ENCODE measurements at places on chromosomes 12 and 14. TPM values are rescaled to one million over a fixed set of nuclear protein-coding genes. Genes with fewer than 3 reads are reported as not detected.

DNA sequence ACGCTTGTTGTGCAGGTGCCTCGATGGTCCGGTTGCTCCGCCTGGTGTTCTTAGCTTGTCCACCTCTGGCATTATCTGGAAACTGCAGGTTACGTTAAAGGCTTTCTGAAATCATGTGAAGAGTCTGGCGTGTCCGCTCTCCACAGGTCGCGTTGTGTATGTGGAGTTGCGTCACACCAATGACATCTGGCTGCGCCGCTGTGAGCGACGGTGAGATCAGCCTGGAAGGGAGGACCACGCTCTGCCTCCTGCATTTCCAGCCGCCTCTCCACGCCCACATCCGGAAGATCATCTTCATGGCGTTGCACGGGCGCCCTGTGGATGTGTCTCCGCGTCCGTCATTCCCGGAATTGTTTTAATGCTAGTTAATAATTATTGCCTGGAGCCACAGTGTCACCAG lies 50.6 kb upstream of the GALNT9 start:
- no peak for DNase-seq
- H3K36me3 ChIP-seq, result no peaks in the 10 kb centered on the region
- H3K27ac ChIP-seq, result no peak overlapping the region
- peaks cover 12% of the 10 kb centered on the region for H3K27me3 ChIP-seq
- H3K4me3 ChIP-seq, result no peak overlapping the region

DNA sequence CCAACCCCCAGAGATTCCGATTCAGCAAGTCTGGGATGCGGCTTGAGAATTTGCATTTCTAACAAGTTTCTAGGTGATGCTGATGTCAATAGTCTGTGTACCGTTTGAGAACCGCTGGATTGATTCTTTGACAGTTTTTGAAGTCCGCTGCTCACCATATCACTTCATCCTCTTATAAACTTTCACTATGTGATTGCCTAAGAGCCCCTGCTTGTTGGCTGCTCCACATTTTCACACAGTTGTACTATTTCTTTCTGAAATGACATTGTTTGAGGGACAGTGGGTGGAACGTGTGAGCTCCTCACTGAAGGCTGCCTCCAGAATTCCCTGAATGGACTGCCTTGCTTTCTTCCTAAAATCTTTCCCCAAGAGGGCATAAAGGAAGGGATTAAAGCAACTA lies 7.7 kb downstream of the C3AR1 start:
- peaks cover 14% of the 10 kb centered on the region for H3K36me3 ChIP-seq
- peaks cover 3% of the 10 kb centered on the region for H3K27me3 ChIP-seq
- no peak for DNase-seq
- no peak overlapping the region for H3K4me3 ChIP-seq

DNA sequence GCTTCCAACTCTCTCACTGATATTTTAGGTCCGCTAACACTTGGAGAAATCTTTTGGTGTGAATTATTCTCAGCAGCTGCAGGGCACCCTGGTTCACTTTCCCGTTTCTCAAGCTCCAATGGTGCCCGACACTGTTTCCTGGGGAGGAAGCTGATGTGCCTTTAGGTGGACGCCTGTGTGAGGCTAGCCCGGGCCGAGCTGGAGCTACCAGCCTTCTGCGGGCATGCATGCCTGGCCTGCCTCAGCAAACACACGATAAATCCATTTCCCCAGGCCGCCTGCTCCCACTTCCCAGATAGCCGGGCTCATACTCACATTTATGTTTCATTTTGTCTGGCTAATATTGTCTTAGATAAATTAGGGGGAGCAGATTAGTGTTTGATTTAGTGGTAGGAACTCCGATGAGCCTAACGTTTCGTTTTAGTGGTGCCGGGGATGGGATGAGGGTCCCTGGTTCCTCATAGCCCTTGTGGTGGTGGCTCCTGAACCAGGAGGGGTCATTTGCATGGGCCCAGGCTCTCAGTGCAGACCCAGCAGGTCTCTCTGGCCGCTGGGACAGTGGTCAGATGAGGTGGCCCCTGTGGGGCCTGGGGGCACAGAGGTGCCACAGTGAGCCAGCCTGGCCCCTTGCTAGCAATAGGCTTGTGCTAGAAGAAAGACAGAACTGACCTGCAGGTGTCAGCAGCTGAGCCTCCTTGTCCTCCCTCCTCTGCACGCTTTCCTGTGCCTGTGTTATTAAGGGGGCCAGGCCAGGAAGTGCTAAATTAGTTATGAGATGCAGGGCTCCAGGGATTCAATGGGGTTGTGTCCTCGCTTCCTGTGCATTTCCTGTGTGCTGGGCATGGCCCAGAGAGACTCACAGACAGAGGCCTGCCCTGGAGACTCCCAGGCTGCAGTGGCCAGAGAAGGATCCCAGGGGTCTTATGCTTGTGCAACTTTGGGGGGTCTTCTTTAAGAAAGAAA lies 88.3 kb downstream of the KIF26A start:
- peaks cover 12% of the 10 kb centered on the region for H3K27me3 ChIP-seq
- no peak overlapping the region for H3K4me3 ChIP-seq
- H3K27ac ChIP-seq, result no peak overlapping the region
- H3K4me1 ChIP-seq, result peaks cover 12% of the 10 kb centered on the region
- DNase-seq, result no peak

DNA sequence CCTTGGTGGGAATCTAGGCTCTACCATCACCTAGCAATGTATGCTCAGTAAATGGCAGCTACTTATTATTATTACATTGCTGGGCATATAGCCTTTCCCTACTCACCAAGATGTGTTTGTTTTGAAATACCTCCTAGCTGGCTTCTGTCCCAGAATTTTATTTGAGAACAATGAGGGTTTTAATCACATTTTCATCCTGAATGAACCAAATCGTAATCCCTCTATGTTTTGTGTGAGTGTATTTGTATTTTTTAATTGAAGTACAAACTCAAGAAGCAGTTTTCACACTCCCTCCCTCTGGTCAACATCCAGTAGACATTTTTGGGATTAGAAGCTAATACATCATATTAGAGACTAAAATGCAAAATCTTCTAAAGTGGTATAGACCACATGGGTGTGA lies 7.6 kb downstream of the SLC7A8 start:
- no peaks in the 10 kb centered on the region for H3K36me3 ChIP-seq
- H3K4me1 ChIP-seq, result peaks cover 3% of the 10 kb centered on the region
- no peak for DNase-seq
- peaks cover 1% of the 10 kb centered on the region for H3K27me3 ChIP-seq
- H3K27ac ChIP-seq, result no peak overlapping the region

- peaks cover 3% of the 10 kb centered on the region for H3K36me3 ChIP-seq
- H3K27ac ChIP-seq, result no peak overlapping the region
- no peaks in the 10 kb centered on the region for H3K4me1 ChIP-seq
- H3K27me3 ChIP-seq, result peaks cover 1% of the 10 kb centered on the region
- H3K4me3 ChIP-seq, result no peak overlapping the region
These were observed 19.1 kb upstream of the PLA2G1B start for GRCh38 chr12:120346681-120347080.

DNA sequence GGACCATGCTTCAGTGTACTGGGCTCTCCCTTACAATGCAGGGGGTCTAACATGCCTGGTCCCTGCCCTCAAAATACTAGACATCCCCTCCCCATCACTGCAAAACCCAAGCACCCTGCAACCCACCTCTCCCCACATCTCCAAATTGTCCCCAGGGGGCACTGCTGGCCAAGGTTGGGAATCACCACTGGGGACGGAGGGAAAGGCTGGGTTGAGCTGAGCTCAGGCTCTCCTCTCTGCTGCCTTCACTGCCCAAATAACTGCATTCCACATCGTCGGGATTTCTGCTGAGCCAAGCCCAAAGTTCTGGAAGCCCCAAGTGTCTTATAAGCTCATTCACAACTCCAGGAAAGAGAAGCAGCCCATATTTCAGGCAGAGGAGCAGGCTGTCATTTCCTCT lies 69.6 kb downstream of the NT5DC3 start:
- H3K4me1 ChIP-seq, result no peaks in the 10 kb centered on the region
- DNase-seq, result peak; percentile 69

- H3K27me3 ChIP-seq, result no peaks in the 10 kb centered on the region
- H3K4me3 ChIP-seq, result no peak overlapping the region
- no peaks in the 10 kb centered on the region for H3K36me3 ChIP-seq
- H3K4me1 ChIP-seq, result no peaks in the 10 kb centered on the region
These were observed 80.4 kb downstream of the SUDS3 start for GRCh38 chr12:118456741-118457140.

DNA sequence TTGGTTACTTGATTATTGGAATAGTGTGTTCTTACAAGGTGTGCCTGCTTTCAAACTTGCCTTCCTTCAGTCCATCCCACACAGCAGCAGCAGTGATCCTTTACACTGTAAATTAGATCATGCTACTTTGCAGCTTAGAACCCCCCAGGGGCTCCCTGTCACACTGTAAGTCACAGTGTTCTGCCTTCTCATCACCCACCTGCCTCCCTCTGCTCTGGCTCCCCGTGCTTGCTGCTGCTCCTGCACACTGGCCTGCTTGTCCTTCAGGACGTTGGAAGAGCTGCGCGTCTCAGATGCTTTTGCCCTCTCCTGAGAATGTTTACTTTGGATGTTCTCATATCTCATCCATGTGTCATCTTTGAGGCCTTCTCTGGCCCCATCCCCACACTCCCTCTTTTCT lies 27.3 kb downstream of the ZC3H14 start:
- no peaks in the 10 kb centered on the region for H3K4me1 ChIP-seq
- H3K27me3 ChIP-seq, result peaks cover 3% of the 10 kb centered on the region
- H3K4me3 ChIP-seq, result peak overlapping the region; percentile 51
- peaks cover 28% of the 10 kb centered on the region for H3K36me3 ChIP-seq
- H3K27ac ChIP-seq, result no peak overlapping the region

DNA sequence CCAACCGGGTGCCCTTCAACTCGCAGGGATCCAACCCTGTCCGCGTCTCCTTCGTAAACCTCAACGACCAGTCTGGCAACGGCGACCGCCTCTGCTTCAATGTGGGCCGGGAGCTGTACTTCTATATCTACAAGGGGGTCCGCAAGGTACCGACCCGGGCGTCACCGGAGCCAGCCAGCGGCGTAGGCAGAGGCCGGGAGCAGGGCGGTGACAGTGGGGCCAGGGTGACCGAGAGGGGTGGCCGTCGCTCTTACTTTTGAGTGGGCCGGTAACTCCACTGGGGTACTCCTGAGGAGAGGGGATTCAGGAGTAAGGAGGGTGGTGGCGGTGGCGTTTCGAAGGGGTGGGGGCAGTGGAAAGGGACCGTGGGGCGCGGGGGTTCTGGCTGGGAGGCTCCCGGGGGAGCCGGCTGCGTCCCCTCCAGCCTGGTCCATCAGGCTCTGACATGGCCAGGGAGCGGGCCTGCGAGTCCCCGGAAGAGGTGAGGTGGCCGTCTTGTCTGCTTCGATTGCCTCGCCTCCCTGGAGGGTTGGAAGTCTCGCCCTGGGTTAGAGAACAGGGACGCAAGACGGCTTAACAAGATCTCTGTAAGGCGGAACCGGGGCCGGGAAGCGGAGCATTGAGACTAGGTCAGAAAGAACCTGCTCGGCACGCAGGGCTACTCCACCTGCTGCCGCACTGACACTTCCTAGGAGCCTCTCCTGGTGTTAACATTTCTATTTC lies 491 bp downstream of the WDR20 start:
- H3K36me3 ChIP-seq, result no peaks in the 10 kb centered on the region
- peaks cover 13% of the 10 kb centered on the region for H3K4me1 ChIP-seq
- peak; percentile 28 for DNase-seq
- H3K4me3 ChIP-seq, result peak overlapping the region; percentile 95
- peak overlapping the region; percentile 84 for H3K27ac ChIP-seq
- peaks cover 12% of the 10 kb centered on the region for H3K27me3 ChIP-seq

DNA sequence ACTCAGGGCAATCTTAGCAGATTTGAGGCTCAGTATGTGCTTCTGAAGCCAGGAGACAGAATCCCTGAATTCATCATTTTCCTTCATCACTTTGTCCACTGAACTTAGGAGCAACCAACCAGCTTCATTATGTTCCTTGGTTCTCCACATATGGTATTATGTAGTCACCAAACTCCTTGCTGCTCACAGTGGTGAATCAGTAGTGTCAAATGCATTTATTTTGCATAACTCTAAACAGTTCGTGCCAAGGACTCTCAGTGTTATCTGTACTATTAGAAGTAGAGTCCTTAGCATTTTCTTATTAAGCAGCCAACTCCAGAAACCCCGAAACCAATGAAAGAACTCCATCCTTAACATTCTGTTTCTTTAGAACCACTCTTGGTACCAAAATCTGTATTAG lies 466.9 kb upstream of the RGS6 start:
- peak overlapping the region; percentile 37 for H3K4me3 ChIP-seq
- H3K4me1 ChIP-seq, result peaks cover 1% of the 10 kb centered on the region
- no peak overlapping the region for H3K27ac ChIP-seq
- H3K36me3 ChIP-seq, result peaks cover 20% of the 10 kb centered on the region
- no peak for DNase-seq

GRCh38 chr12:111216387-111217159 lies 152.3 kb downstream of the PHETA1 start:
- H3K4me3 ChIP-seq, result no peak overlapping the region
- no peaks in the 10 kb centered on the region for H3K36me3 ChIP-seq
- DNase-seq, result no peak

DNA sequence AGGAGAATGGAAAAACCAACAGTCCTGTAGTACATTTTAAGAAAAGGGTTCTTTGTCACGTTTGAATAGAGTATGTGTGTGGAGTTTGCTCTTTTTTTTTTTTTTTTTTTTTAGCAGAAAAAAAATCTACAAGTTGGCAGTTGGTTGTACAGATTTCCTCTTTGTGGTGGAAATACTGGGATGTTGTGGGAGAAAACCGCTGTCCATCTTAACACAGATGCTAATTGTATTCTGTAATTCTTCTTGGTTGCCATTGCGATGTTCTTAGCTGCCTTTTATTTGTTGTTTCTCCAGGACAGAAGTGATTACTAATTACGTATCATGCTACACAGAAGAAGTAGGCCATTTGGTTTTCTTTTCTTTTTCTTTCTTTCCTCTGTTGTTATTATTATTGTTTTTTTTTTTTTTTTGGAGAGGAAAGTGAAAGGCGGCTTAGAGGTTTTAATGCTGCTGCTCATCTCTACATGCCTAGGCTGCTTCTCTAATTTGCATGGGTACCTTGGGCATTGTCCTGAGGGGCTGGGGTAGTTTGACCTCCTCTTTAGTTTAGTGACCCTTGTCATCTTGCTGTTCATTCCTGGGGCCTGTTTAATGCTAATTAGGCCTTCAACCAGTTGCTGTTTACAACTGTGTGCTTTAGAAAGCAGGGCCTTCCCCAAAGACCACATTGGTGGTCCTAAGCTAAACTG lies 94.7 kb downstream of the TMTC2 start:
- no peak for DNase-seq
- H3K4me3 ChIP-seq, result no peak overlapping the region
- no peaks in the 10 kb centered on the region for H3K36me3 ChIP-seq
- no peak overlapping the region for H3K27ac ChIP-seq
- peaks cover 2% of the 10 kb centered on the region for H3K27me3 ChIP-seq
- peaks cover 39% of the 10 kb centered on the region for H3K4me1 ChIP-seq

The PZP gene
- total RNA-seq, result 2.2 TPM

The ZDHHC22 gene
- 12.0 TPM for total RNA-seq

All from endothelial cell (in vitro differentiated cells).